ENCODE measurements at places on chromosomes 6 and 20. TPM values are rescaled to one million over a fixed set of nuclear protein-coding genes. Genes with fewer than 3 reads are reported as not detected.
A peak's percentile ranks its signal among the peaks of the same experiment; 100 is the strongest.

The CBLN4 gene
- 1.6 TPM for polyA plus RNA-seq

The STMND1 gene
- polyA plus RNA-seq: 0.61 TPM

The DPPA5 gene
- not detected for polyA plus RNA-seq

The DNAH8 gene
- polyA plus RNA-seq: 0.01 TPM

The ANKRD6 gene
- polyA plus RNA-seq: 9.8 TPM

The TCP11 gene
- 0.09 TPM for polyA plus RNA-seq

The VGLL2 gene
- 0.25 TPM for polyA plus RNA-seq

The TRIM15 gene
- 51.7 TPM for polyA plus RNA-seq

The SASH1 gene
- 15.9 TPM for polyA plus RNA-seq

The FAM83C gene
- polyA plus RNA-seq: 0.01 TPM

GRCh38 chr6:27755768-27756167 lies 156.4 kb downstream of the OR2B2 start:
- H3K27ac ChIP-seq: no peak overlapping the region
- no peak for DNase-seq
- H3K27me3 ChIP-seq: no peaks in the 10 kb centered on the region
- no peak overlapping the region for H3K4me3 ChIP-seq
- no peaks in the 10 kb centered on the region for H3K4me1 ChIP-seq
- H3K36me3 ChIP-seq: no peaks in the 10 kb centered on the region

- H3K4me1 ChIP-seq: no peaks in the 10 kb centered on the region
- no peaks in the 10 kb centered on the region for H3K36me3 ChIP-seq
- H3K4me3 ChIP-seq: no peak overlapping the region
- H3K27me3 ChIP-seq: no peaks in the 10 kb centered on the region
Measured at GRCh38 chr6:146975093-146975492, 229.1 kb upstream of the STXBP5 start.

- H3K27me3 ChIP-seq: no peaks in the 10 kb centered on the region
- no peaks in the 10 kb centered on the region for H3K4me1 ChIP-seq
- no peak overlapping the region for H3K27ac ChIP-seq
- no peaks in the 10 kb centered on the region for H3K36me3 ChIP-seq
- DNase-seq: no peak
Measured at GRCh38 chr6:37007340-37008043, 2.0 kb downstream of the FGD2 start.

DNA sequence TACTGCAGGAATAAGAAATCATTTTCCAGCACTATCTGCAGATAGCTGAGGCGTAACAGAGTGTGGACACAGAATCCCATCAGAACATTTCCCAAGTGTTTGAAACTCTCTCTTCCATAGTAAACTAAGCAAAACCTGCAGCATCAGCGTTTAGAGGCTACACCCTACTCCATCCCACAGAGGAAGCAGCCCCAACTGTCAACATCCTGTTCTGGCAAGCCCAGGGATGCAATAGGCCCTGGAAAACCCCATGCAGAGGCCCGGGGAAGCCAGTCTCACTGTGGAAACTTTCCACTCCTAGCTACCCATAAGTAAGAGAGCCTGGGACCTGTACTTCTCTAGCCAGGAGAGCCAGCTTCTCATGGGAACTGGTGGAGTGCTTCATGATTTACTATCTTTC lies 129.4 kb downstream of the LY86 start:
- no peaks in the 10 kb centered on the region for H3K27me3 ChIP-seq
- DNase-seq: no peak
- H3K4me1 ChIP-seq: peaks cover 24% of the 10 kb centered on the region
- no peak overlapping the region for H3K4me3 ChIP-seq
- no peaks in the 10 kb centered on the region for H3K36me3 ChIP-seq
- H3K27ac ChIP-seq: no peak overlapping the region

- H3K36me3 ChIP-seq: no peaks in the 10 kb centered on the region
- H3K4me1 ChIP-seq: peaks cover 7% of the 10 kb centered on the region
- H3K27me3 ChIP-seq: no peaks in the 10 kb centered on the region
- no peak overlapping the region for H3K27ac ChIP-seq
- H3K4me3 ChIP-seq: no peak overlapping the region
Measured at GRCh38 chr6:128463942-128464341, 56.5 kb downstream of the PTPRK start.

GRCh38 chr6:157597461-157598312 lies 216.7 kb downstream of the ZDHHC14 start:
- DNase-seq: no peak
- H3K27me3 ChIP-seq: no peaks in the 10 kb centered on the region
- peaks cover 20% of the 10 kb centered on the region for H3K36me3 ChIP-seq
- no peak overlapping the region for H3K27ac ChIP-seq
- peaks cover 4% of the 10 kb centered on the region for H3K4me1 ChIP-seq
- no peak overlapping the region for H3K4me3 ChIP-seq

DNA sequence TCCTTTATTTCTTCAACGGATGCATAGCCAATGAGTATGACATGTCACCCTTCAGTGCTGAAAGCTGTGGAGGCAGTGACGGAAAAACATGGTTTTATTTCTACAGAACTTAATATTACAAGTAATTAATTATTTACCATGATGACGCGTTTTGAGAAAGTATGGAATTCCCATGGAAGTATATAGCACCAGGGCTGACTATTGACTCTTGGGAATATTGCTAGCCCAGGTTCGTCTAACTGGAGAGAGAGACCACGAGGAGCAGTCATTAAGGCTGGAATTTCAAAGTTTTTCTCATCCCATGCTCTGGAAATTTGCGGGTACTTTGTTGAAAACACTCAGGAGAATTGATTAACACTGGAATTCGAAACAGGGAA lies 155.2 kb upstream of the PRSS16 start:
- no peaks in the 10 kb centered on the region for H3K36me3 ChIP-seq
- H3K4me3 ChIP-seq: peak overlapping the region; percentile 26
- DNase-seq: no peak
- no peak overlapping the region for H3K27ac ChIP-seq
- H3K27me3 ChIP-seq: peaks cover 39% of the 10 kb centered on the region

- no peaks in the 10 kb centered on the region for H3K36me3 ChIP-seq
- H3K4me1 ChIP-seq: no peaks in the 10 kb centered on the region
Measured at GRCh38 chr6:10591422-10592160, 70.4 kb downstream of the GCNT2 start.

DNA sequence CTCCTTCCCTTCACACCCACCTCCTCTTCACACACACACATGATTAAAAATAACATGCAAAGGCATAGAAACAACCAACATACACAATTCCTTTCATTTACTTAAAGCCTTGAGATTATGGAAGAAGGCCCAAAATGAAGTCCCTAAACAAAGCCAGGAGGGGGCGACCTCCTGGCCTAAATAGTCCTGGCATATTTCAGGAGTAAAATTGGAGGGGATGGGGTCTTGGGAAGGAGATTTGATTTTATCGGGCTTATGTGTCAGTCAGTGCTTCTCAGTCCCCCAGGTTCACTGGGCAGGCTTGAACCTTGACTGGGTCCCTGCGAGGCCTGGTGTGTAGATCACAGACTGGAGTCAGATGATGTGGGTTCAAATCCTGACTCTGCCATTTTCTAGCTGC lies 266.4 kb downstream of the SAMD5 start:
- no peaks in the 10 kb centered on the region for H3K36me3 ChIP-seq
- no peak for DNase-seq
- no peak overlapping the region for H3K4me3 ChIP-seq
- H3K4me1 ChIP-seq: peaks cover 9% of the 10 kb centered on the region

DNA sequence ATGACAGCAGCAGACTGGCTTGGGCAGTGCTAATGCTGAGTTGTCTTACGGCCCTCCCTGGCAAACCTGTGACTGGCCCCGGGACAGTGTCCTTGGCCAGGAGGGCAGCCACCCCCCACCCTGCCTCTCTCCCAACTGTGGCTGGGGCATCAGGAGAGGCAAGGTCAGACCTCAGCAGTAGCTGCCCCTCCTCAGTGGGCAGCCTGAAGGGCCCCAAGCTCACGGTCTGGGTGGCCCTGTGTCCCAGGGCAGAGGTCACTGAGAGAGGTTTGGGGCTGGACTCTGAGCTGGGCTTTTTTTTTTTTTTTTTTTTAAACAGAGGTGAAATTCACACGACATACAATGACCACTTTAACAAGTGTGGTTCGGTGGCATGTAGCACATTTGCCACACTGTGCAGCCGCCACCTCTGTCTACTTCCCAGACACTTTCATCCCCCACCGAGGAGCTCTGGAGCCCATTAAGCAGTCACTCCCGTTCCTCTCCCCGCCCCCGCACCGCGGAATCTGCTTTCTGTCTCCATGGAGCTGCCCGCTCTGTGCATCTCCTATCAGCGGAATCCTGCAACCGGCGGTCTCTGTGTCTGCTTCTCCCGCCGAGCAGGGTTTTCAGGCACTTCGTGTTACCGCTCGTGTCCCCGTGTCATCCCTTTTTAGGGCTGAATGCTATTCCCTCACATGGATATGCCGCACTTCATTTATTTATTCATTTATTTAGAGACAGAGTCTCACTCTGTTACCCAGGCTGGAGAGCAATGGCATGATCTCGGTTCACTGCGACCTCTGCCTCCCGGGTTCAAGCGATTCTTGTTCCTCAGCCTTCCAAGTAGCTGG lies 67.9 kb upstream of the GATA5 start:
- H3K36me3 ChIP-seq: no peaks in the 10 kb centered on the region
- H3K4me1 ChIP-seq: no peaks in the 10 kb centered on the region
- no peak overlapping the region for H3K4me3 ChIP-seq
- H3K27me3 ChIP-seq: peaks cover 5% of the 10 kb centered on the region
- DNase-seq: no peak

- DNase-seq: no peak
- H3K4me1 ChIP-seq: peaks cover 42% of the 10 kb centered on the region
- H3K4me3 ChIP-seq: peak overlapping the region; percentile 60
- peak overlapping the region; percentile 96 for H3K27ac ChIP-seq
- H3K36me3 ChIP-seq: no peaks in the 10 kb centered on the region
- H3K27me3 ChIP-seq: no peaks in the 10 kb centered on the region
Measured at GRCh38 chr20:45346291-45346718, 1.9 kb downstream of the SDC4 start.

DNA sequence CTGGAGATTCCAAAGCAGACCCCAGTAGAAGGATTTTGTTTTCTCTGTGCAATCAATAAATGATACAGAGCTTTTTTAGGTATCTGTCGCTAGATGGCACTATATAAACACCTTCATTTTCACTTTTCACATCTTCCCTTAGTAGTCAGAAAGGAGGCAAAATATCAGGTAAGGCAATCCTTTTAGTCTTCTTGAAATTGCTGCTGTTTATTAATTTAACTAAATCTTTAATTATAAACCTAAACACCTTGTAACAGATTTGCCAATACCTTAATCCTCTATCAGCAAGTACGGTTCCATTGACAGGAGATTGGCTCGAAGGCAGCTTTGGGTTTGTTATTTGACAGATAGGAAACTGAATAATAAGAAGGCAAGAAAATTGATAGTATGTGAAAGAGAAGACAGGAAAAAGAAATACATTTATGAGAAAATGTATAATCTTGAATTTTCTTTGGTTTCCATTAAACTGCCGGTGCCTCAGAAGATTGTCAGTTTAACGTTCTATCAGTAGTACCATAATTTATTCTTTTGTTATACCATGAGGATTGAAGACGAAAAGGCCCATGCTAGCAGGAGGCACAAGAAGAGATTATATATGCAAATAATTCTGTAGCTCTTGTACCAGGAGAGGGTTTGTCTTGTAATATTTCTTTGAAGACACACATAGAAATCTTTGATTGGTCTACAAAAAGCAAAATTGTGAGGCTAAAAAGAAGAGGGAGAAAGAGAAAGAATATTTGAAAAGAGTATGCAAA lies 23.5 kb upstream of the IBTK start:
- no peak overlapping the region for H3K4me3 ChIP-seq
- H3K36me3 ChIP-seq: no peaks in the 10 kb centered on the region
- no peak overlapping the region for H3K27ac ChIP-seq
- H3K27me3 ChIP-seq: peaks cover 4% of the 10 kb centered on the region
- no peak for DNase-seq

DNA sequence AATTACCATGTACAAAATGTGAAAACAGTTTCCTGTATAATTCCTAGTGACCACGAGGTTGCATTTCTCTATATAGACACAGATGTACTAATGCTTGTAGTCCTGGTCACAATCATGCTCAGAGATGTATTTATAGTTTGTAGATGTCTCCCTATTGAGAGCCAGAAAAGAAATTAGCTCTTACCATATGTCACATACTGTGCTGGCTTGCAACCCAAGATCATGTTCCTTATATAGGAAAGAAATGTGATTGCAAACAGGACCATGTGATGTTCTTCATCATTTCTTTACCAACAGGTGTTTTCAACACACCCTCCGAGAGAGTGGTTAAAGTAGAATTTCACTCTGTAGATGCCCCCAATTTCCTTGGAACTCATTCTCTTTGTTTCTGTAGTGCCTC lies 369.4 kb downstream of the CBLN4 start:
- no peaks in the 10 kb centered on the region for H3K4me1 ChIP-seq
- H3K27ac ChIP-seq: no peak overlapping the region
- H3K27me3 ChIP-seq: no peaks in the 10 kb centered on the region
- no peak overlapping the region for H3K4me3 ChIP-seq
- H3K36me3 ChIP-seq: no peaks in the 10 kb centered on the region
- no peak for DNase-seq

GRCh38 chr20:52025938-52026337 lies 165.6 kb downstream of the ZFP64 start:
- peaks cover under 1% of the 10 kb centered on the region for H3K4me1 ChIP-seq
- H3K27ac ChIP-seq: no peak overlapping the region
- no peaks in the 10 kb centered on the region for H3K36me3 ChIP-seq
- no peak for DNase-seq
- H3K4me3 ChIP-seq: no peak overlapping the region
- no peaks in the 10 kb centered on the region for H3K27me3 ChIP-seq

DNA sequence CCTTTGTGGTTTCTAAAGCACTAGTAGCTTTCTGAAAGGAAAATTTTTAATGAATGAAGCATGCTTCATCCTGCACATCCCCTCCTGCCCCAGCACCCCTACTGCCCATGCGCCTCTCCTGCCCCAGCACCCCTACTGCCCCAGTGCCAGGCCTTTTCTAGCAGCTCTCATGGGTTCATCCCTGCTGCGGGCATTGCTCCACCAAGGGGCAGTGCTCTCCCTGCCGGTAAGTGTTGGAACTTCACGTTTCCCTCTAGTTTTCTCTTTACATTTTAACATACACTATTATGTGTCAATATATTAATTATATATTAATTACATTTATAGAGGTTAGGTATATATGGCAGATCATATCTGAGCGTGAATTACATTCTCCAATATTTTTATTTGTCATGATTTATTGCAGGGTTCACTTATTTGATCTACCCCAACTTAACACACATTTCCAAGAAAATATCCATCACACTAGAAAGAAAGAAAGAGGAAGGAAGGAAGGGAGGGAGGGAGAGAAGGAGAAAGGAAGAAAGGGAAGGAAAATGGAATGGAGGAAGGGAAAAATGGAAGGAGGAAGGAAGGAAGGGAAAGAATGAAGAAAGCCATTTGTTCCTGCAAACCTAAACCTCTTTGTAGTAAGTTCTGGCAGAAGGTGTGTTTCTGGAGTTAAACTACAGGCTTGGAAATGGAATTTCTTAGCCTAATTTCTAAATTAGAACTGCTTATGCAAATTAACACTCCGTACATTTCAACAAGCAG lies 46.8 kb downstream of the CEP43 start:
- no peak overlapping the region for H3K4me3 ChIP-seq
- peaks cover 11% of the 10 kb centered on the region for H3K36me3 ChIP-seq
- no peak overlapping the region for H3K27ac ChIP-seq
- DNase-seq: no peak
- H3K27me3 ChIP-seq: no peaks in the 10 kb centered on the region
- no peaks in the 10 kb centered on the region for H3K4me1 ChIP-seq

GRCh38 chr6:103838457-103838856 lies 1021.3 kb downstream of the HACE1 start:
- H3K4me1 ChIP-seq: no peaks in the 10 kb centered on the region
- H3K27ac ChIP-seq: no peak overlapping the region
- H3K36me3 ChIP-seq: no peaks in the 10 kb centered on the region
- no peaks in the 10 kb centered on the region for H3K27me3 ChIP-seq
- DNase-seq: no peak
